Stimulated activated CD8-positive, alpha-beta memory T cell treated with anti-CD3 and anti-CD28 coated beads, Interleukin-2, amount 100 ng/mL, for 1 hour (primary cell): ENCODE measurements at places on chromosomes 3 and 15.

DNA sequence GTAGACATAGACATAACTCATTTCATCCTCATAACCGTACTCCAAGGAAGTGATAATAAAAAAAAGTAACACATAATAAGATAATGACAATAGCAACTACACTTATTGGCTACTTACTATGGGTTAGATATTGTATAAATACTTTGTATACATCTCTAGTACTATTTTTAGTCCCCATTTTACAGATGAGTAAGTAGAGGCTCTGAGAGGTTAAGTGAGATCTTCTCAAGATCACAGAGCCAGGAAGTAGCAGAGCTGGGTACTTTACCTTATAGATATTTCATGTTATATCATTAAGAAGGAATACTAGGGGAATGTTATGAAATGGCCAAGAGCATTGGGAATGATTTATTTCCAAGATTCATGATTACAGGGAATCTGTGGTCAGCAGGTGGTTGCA is 49.4 kb upstream of the ADAMTSL3 start:
- DNase-seq, result no peak

DNA sequence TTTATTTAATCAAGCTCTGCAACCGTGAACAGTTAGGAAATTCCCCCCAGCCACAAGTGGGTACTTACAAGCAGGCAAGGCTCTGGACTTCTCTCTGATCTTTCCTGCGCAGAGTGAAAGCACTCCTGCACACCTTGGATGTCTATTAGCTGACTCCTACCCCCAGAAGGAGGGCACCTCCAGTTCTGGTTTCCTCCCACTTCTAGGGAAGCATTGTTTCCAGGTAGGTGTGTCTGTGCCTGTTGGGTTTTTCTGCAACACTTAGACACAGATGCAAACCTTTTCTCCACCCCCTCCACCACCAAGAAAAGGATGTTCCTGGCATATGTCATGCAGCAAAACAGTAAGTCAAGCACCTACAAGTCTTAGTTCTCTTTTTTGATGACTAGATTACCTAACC is at the start of gene ZBED2:
Gene ZBED2 (minus strand): TSS at position 115 of the 400 bp plus-strand sequence. CDS start 1,145 bp downstream, outside the sequence.
- no peak for DNase-seq

DNA sequence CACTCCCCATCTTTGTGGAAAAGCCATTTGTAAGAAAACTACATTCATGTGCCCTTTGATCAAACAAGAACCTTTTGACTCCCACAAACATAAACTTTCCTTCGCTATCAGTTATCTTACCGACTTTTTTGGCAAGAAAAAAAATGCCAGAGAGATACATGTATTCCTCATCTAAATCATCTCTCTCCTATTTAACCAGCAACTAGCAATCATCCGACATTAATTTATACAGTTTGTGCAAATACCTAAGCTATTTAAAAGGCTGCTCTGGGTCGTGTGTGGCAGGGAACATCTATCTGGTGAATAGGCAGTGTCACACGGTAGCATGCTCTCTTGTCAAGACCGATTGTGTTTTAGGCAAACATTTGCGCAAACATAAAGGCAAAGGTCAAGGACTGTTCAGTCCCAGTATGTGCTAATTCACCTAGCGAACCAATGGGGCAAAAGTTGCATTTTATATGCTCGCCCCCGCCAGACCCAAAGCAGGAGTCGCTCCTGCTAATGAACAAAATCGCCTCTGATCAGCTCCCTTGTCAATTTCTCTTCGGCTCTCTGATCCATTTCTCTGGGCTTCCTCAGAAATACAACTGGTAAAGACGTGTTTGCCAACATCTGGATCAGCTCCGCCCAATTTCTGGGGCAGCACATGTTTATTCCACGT is 37.7 kb downstream of the ZIC4 start:
- no peak for DNase-seq

GRCh38 chr3:150216041-150216811 is 191.9 kb upstream of the TSC22D2 start:
- no peak for DNase-seq

DNA sequence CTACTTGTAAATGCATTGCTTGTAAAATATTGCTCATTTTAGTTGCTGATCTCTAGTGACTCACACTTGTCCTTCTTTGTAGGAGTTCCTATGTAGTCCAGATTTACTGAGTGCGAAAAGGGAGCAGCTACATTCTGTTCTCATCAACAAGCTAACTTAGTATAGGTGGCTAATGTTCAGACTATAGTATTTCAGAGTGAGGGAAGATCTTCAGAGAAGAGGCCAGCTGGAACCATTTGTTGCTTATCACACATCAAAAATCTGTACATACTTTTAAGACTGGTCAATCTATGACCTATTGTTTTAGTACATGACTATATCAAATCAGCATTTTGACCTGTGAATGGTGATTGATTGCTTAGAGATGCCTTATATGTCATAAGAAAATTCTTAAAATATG is 71.3 kb upstream of the THSD4 start:
- DNase-seq, result no peak

- no peak for DNase-seq
These were observed 124.1 kb downstream of the RASA2 start for GRCh38 chr3:141610939-141611338.
